ENCODE measurements at places on chromosomes 7 and 10. TPM values are rescaled to one million over a fixed set of nuclear protein-coding genes. Genes with fewer than 3 reads are reported as not detected.

TMEM213 gene
- polyA plus RNA-seq: not detected

TBL2 gene
- 63.6 TPM for polyA plus RNA-seq

MYL10 gene
- polyA plus RNA-seq: not detected

INHBA gene
- 81.0 TPM for polyA plus RNA-seq

PDE6C gene
- not detected for polyA plus RNA-seq

IGFBP1 gene
- not detected for polyA plus RNA-seq

PTPN20 gene
- polyA plus RNA-seq: 0.70 TPM

SPDYE5 gene
- not detected for polyA plus RNA-seq

AHCYL2 gene
- 29.9 TPM for polyA plus RNA-seq

ADAM12 gene
- 24.0 TPM for polyA plus RNA-seq

EIF5AL1 gene
- 0.26 TPM for polyA plus RNA-seq

PDLIM1 gene
- polyA plus RNA-seq: 97.2 TPM

TMEM196 gene
- polyA plus RNA-seq: not detected

PNLIPRP2 gene
- not detected for polyA plus RNA-seq

NPC1L1 gene
- polyA plus RNA-seq: not detected

HMX2 gene
- not detected for polyA plus RNA-seq

CDHR3 gene
- 7.5 TPM for polyA plus RNA-seq

ALOX5 gene
- not detected for polyA plus RNA-seq

CSGALNACT2 gene
- 16.0 TPM for polyA plus RNA-seq

Data from SK-N-SH (cell line).